T-helper 2 cell (primary cell): ENCODE measurements at places on chromosomes 12 and 14.

GRCh38 chr12:57850854-57851430 lies 4.4 kb upstream of the CTDSP2 start:
- DNase-seq = no peak

GRCh38 chr12:104671409-104672095 lies 214.8 kb downstream of the CHST11 start:
- DNase-seq = peak; percentile 47

- DNase-seq = no peak
Measured at GRCh38 chr14:22796087-22796707, 19.0 kb downstream of the SLC7A7 start.

DNA sequence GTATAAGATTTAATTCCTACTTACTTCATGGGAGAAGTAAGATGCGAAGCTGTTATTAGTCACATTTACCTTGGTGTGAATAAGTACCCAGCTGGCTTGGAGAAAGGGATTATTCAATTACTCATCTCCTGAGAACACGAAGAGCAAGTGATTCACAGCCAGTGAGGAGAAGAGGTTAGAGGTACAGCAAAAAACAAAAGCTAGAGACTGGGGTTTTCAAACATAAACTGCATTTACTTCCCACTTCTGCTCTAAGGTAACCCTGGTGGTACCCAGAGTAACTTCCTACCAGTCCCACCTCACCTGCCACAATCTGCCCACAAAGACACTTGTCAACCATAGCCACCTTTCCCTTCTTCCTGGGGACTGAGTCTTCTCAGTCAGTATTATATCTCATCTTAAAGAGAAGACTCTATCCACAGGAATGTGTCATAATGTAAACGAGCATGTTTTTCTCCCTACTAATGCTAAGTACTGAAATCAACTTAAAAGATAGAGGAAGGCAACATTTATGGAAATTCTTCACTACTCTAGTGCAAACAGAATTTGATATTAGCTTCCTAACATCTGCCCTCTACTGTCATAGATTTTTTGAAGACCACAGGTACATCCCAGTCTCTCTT lies 6.0 kb upstream of the IL22 start:
- no peak for DNase-seq

- no peak for DNase-seq
Measured at GRCh38 chr12:100027671-100028070, 42.9 kb upstream of the ANKS1B start.

GRCh38 chr14:21025371-21026273 lies 761 bp upstream of the NDRG2 start:
- DNase-seq = no peak

GRCh38 chr12:131112021-131112420 lies 158.3 kb downstream of the ADGRD1 start:
- no peak for DNase-seq

DNA sequence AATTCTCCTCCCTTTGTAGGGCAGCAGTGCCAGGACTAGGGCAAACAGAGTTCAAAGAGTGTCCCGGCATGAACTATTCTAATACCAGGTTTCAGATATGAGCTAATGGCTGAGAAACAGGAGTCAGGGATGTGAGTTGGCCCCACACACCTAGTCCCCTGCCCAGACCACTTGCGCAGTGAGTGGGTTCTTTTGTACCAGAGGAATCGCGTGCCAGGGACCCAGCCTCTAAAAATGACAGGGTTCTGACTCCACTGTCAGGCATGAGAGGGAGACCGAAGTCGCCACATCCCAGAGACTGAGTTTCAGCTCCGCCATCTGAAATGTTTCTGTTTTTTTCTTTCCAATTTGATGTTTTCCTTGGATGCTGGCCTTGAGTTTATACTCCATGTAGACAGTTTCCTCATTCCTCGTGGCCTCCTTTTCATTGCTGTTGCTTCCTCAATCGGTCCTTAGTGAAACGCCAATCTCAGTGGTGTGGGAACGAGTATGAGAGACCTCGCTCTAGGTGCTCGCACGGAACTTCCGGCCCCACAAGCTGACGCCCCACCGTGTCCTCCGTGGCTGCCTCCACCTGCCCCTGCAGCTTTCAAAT lies 31.5 kb downstream of the FBXL14 start:
- no peak for DNase-seq

DNA sequence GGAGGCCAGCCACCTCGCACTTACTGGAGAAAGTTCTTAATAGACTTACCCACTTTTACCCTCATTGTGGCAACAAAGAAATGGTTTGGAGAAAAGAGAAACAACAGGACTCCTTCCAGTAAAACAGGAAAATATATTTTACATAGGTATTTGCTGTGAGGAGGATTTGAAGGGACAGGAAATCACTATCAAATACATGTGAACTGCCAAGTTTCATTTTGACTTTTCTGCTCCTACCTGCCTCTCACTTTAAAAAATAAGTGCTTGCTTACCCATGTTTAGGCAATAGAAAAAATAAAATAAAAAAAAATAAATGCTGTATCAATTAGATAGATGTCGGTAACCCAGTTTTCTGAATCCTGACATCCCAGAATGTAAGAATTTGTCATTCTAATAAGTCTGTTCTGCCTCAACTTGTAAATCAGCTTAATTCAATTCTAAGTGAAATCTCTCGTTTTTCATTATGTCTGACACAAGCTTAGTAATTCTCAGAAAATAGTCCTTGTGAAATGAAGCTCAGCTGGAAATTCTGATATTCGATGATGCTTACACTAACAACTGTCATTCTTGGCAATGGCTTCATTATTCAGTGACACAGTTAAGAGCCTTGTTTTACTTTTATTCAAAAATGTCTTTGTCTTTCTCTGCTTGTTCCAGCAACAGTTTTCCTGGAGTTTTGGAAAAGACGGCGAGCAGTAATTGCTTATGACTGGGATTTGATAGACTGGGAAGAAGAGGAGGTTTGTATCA lies 131.3 kb downstream of the SLC5A8 start:
- peak; percentile 69 for DNase-seq

DNA sequence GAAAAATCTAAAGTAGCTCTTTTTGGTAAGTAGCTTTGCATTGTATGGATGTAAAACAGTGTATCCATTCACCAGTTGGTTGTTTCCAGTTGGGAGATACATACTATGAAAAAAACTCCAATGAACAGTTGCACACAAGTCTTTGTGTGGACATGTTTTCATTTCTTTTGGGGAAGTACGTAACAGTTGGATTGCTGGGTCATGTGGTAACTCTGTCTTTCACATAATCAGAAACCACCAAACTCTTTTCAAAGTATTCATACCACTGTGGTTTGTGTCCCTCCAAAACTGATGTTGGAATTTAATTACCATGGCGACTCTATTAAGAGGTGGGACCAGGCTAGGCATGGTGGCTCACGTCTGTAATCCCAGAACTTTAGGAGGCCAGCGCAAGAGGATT lies 58.9 kb upstream of the RESF1 start:
- no peak for DNase-seq

DNA sequence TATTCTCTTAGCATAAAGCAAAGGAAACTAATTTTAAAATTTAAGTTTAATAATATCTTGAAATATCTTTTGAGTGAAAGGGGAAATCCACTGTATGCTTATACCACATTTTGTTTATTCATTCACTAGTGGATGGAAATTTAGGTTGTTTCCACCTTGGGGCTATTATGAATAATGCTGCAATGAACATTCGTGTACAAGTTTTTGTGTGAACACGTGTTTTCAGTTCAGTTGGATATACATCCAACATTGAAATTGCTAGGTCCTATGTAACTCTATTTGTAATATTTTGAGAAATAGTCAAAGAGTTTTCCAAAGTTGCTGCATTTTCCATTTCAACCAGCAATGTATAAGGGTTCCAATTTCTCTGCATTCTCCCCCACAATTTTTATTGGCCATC lies 83.7 kb upstream of the ETV6 start:
- DNase-seq = no peak

- no peak for DNase-seq
Measured at GRCh38 chr14:34204774-34205173, 253.9 kb upstream of the EGLN3 start.

GRCh38 chr14:91889477-91890211 lies 22.3 kb upstream of the TC2N start:
- DNase-seq = no peak

GRCh38 chr14:34461334-34462131 lies 507 bp downstream of the SPTSSA start:
- no peak for DNase-seq
